ENCODE measurements at places on chromosomes 3 and 15.
A peak's percentile ranks its signal among the peaks of the same experiment; 100 is the strongest.

GRCh38 chr3:157405457-157405856, 31.2 kb upstream of the PTX3 start:
- DNase-seq: no peak

- DNase-seq: no peak
Observed at GRCh38 chr3:10552631-10552943, 47.2 kb upstream of the ATP2B2 start.

DNA sequence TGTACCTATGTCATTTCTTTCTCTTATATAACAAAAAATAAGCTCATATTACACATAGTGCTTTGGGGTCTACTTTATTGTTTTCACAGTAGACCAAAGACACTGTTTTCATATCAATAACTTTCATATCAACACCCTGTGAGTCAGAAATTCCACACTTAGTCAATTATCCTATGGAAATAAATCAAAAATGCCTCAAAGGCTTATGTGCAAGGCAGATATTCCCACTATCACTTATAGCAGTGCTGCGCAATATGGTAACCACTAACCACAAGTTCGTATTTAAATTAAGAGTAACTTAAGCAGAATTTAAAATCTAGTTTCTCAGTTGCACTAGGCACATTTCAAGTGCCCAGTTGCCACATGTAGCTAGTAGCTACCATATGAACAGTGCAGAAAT, 15.9 kb downstream of the SCG3 start:
- no peak for DNase-seq

GRCh38 chr15:61910839-61911369, 149.3 kb downstream of the VPS13C start:
- DNase-seq: no peak

DNA sequence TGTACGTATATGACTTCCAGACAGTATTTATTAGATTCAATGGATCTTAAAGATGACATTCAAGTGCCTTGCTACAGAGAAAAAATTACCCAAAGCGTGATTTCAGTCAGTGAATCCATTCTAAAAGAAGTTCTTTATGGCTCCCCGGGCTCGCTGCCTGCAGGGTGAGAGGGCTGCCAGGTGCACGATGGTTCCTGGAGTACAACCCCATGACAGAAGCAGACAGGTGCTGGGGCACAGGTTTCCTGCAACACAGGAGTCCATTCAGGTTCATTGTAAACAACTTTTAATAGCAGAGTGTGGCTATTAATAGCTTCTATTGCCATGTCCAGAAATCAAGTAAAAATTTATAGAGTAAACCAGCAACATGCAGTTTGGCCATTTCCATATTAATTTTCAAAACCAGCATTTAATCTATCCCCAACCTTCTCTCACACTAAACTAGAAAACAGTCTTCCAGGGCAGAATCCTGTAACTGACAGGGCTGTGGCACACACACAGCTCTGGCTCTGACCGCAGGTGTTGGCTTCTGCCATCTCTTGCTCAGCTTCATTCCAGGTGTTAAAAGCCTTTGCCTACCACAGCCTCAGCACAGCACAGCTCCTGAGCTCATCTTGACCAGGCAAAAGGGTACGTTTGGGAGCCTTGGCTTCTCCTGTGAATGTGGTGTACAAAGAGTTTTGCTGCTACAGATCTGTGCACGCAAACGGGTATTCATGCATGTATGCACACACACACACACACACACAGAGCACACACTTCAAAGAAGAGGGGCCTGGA, 185.9 kb downstream of the MEX3B start:
- no peak for DNase-seq

GRCh38 chr15:66387163-66388042, 691 bp downstream of the MAP2K1 start:
- DNase-seq: peak; percentile 72

GRCh38 chr3:142976621-142977398, 13.3 kb upstream of the PAQR9 start:
- DNase-seq: no peak

DNA sequence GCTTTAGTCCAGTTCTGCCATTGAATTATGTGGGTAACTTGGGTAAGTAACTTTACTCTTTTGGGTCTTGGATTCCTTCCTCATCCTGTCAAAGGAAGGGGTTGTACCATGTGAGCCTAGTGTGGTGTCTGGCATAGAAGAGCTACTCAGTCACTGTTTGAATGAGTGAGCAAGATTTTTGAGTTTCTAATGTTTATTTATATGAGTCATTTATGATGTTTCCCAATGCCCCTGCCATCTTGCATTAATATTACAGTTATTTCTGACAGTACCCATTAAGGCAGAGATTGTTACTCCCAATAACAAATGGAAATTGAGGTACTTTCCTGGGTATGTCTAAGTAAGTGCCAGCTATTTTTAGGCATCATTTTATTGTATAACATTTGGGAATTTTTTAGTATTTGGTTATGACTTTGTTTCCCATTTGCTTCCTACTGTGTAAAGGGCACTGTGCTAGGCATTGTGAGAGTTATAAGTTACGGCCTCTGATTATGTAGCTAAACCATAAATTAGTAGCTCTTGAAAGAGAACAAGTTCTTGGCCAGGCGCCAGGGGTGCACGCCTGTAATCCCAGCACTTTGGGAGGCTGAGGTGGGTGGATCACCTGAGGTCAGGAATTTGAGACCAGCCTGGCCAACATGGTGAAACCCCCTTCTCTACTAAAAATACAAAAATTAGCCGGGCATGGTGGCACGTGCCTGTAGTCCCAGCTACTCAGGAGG, 23.5 kb downstream of the NR1D2 start:
- DNase-seq: no peak

DNA sequence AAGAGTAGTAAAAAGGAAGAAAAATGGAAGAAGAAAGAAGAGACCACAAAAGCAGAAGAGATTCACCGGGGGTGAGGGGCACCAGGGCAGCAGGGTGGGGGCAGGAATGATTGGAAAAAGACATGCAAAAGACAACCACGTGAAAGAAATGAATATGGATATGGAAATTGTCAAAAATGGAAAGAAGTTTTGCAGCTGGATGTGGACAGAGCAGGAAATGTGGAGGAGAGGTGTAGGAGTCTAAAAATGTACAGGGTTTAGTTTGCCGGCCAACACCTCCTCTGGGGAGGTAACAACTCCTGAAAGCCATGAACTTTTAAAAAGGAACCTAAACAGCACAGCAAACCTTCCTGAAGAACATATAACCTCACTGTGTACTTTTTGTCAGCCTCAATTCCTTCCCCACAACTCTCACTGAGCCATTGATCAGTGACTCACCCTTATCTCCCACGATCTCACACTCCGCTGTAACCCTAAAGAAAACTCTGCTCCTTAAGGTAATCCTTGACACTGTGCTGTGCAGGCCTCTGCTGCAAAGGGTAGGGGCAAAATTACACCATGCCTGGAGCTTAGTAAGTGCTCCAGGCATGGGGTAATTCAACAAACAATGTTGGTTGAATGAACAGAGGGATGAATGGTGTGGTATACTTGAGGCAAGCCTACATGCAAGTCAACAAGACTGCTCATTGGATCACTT, 100.2 kb upstream of the BOC start:
- DNase-seq: peak; percentile 10

GRCh38 chr3:136995652-136996051, 37.9 kb downstream of the IL20RB start:
- DNase-seq: no peak

DNA sequence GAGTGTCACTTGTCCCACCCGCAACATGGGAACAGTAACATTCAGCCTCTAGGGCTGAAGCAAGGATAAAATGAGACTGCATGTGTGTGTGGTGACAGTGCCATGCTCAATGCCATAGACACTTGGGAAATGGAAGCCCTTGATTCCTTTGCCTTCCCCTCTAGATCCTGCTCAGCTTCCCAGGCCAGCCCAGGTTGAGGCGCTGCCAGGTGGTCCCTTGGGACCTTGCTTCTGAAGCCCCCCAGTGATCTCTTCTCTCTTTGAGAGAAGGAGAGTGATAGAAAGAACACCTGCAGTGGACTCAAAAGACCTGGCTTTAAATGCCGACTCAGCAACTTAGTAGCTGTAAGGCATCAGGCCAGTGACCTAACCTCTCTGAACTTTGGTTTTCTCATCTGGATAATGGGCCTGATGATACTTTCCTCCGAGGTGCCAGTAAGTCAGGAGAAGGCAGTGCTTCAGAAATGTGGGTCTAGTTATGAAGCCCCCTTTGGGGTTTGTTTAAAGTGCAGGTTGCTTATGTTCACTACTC, 144.5 kb downstream of the RPLP1 start:
- no peak for DNase-seq

- no peak for DNase-seq
Observed at GRCh38 chr3:112786881-112787579, 59.6 kb downstream of the CD200R1L start.

GRCh38 chr3:119376758-119377157, 82.6 kb downstream of the ARHGAP31 start:
- DNase-seq: no peak

DNA sequence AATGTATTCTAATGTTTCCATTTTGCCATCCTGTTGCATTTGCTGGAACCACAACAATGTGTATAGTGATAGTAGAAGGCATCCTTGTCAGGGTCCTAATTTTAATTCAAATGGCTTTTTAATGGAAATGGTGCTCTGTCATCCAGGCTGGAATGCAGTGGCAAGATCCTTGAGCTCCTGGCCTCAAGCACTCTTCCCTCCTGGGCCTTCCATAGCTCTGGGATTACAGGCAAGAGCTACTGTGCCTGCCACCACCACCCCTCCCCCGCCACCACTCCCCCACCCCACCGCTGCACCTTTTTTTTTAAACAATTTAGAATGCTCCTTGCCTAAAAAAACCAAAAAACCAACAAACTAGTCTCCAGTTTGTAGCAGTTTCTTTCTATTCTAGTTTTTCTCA, 15.2 kb upstream of the IQCF6 start:
- DNase-seq: no peak

DNA sequence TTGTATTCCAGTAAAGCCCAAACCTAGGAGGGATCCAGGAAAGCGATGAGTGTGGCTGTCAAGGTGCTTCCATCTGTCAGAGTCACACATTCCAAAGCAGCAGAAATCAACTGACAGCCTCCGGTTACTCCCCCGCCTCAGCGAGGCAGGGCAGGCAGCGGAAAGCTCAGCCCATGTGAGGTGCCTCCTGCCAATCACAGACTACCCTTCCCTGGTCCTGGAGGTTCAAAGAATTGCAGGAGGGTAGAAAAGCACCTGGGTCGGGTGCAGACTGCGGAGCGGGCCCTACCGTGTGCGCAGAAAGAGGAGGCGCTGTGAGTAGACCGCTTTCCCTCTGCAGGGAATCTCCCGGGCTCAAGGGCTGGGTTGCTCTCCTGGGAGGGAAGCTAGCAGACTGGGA, at the start of gene UPK1B:
UPK1B (plus strand) TSS at position 274 of the 400 bp plus-strand sequence. CDS start 13,144 bp downstream, outside the sequence.
- DNase-seq: no peak

DNA sequence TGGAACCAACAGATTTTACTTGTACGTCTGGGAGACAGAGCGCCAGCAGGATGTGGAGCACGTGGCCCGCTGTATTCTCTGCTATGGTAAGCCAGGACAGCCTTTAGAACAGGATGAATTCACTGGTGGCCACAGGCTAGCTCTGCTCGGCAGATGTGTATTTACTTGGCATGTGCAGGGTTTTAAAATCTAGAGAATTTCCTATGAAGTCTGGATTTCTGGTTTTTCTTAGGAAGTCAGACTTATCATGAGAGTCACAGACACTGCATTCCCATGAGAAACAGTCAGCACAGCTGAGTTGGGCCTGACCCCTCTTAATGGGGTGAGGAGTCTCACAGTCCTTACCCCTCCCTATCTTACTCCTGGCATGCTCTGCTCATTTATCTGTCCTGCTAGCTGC, 84.6 kb upstream of the COL6A5 start:
- no peak for DNase-seq

- no peak for DNase-seq
Observed at GRCh38 chr15:101434032-101434920, 55.2 kb downstream of the PCSK6 start.

- DNase-seq: no peak
Observed at GRCh38 chr15:101669744-101670143, 17.6 kb upstream of the TM2D3 start.

- no peak for DNase-seq
Observed at GRCh38 chr3:171393032-171393744, 67.0 kb downstream of the TNIK start.

- DNase-seq: no peak
Observed at GRCh38 chr3:99475229-99475628, 163.2 kb upstream of the COL8A1 start.

GRCh38 chr3:124886168-124887056, 753 bp downstream of the ITGB5 start:
- DNase-seq: peak; percentile 11

DNA sequence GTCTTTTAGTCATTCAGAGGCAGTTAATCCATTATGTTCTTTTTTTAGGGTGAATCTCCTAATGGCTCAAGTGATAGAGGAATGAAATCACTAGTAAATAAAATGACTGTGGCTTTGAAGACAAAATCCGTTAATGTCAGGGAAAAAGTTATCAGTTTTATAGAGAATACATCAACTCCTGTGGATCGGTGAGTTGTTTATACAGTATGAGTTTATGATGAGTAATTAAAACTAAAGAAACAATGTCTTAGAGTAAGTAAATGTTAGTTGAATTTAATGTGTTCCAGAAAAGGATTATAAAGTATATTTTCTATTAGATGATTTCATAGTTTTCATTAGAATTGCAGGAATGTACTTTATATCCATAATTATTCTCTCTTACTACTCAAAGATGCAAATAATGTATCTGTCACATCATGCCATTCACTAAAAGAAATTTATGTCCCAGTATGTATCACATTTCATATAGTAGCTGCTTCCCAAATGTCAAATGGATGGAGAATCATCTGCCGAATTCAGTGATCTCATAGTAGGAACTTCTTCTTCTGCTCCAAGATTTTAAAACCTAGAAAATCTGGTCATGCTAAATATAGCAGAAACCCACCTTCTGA, 24.1 kb upstream of the NIT2 start:
- DNase-seq: no peak

GRCh38 chr3:61889259-61889658, 327.9 kb downstream of the PTPRG start:
- DNase-seq: no peak

DNA sequence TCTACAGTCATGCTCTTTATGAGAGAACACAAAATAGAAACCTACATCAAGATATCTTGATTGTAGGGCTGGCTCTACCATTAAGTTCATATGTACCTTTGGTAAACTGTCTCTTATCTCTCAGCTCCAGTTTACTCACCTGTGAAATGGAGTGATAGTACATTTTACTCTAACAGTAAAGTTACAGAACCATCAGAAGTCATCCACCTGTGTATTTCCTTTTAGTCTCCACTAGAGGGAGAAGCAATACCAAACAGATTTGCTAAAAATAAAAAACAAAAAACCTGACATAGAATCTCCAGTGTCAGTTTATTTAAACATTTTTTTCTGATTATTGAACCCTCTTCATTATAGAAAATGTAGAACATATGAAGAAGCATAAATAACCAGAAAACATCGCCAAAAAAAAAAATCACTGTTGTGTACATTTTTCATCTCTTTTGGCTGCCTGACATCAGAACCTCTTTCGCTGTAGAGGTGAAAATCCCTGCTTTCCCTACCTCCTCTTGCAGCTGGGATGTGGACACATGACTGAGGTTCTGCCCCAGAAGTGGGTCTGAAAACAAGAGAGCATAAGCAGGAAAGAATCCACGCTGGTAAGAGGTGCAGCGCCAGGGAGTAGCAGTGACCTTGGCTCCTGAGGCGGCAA, 48.7 kb upstream of the WDR72 start:
- no peak for DNase-seq
